ENCODE measurements at places on chromosomes 7 and 10. TPM values are rescaled to one million over a fixed set of nuclear protein-coding genes. Genes with fewer than 3 reads are reported as not detected.

Gene MYL10
- total RNA-seq: not detected

Gene LAMTOR4
- total RNA-seq: 186 TPM

Gene PGAM2
- 0.25 TPM for total RNA-seq

Gene HPSE2
- total RNA-seq: not detected

Gene CTAGE6
- not detected for total RNA-seq

Gene IKZF1
- under 0.01 TPM for total RNA-seq

Gene TMEM270
- total RNA-seq: not detected

Gene CTAGE4
- 0.65 TPM for total RNA-seq

Gene NPSR1
- total RNA-seq: not detected

Gene CALML3
- total RNA-seq: not detected

Gene SPAM1
- not detected for total RNA-seq

Gene TES
- 115 TPM for total RNA-seq

Gene CARD11
- 17.6 TPM for total RNA-seq

Gene CPA4
- total RNA-seq: 40.3 TPM

Gene RINT1
- 7.4 TPM for total RNA-seq

Gene TAS2R3
- total RNA-seq: 0.25 TPM

Gene EPHB6
- 5.5 TPM for total RNA-seq

Gene NUTM2D
- 0.81 TPM for total RNA-seq

Gene ADIRF
- total RNA-seq: 0.33 TPM

Gene ST8SIA6
- total RNA-seq: 0.49 TPM

Gene C10orf62
- 0.13 TPM for total RNA-seq

Measured in mesangial cell (primary cell).